ENCODE measurements at places on chromosomes 4 and X.

- DNase-seq = no peak
These were observed 284.0 kb upstream of the FRG1 start for GRCh38 chr4:189656641-189657040.

GRCh38 chr4:83922402-83922801 lies 386.5 kb downstream of the GPAT3 start:
- no peak for DNase-seq

DNA sequence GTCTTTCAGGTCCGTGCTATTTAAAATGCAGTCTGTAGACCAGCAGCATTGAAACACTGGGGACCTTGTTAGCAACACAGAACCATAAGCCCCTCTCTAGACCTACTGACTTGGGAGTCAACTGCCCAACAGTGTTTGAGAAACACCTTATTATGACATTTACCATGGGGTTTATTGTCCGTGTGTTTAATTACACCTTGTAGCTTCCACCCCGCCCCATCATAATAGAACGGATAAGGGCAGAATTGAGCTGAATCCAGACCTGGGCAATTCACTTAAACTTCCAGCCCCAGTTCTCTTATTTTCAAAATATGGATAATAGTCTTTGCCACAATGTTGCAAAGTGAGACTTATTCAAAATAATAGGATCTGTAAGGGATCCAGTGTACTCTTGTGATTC lies 30.6 kb upstream of the CLNK start:
- no peak for DNase-seq

- DNase-seq = no peak
These were observed 19.2 kb downstream of the SLC9A7 start for GRCh38 chrX:46739736-46740135.

- DNase-seq = no peak
These were observed 155.9 kb downstream of the EVC2 start for GRCh38 chr4:5552451-5552850.

DNA sequence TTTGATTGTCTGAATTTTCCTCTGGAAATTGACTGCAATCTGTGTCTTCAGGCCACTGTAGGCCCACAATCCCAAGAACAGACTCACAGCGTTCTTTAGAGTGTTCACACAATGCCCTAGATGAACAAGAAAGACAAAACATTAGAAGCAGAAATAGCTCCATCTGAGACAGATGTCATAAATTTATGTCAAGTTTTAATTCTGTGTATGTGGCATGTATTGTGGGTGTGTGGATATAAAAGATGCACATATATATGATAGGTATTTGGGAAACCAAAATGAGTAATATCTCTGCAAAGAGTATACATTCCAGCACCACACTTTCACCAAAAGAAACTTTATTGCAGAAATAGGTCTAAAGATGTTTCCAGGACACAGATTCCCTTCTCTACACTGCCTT lies 176.1 kb downstream of the CORIN start:
- DNase-seq = no peak

DNA sequence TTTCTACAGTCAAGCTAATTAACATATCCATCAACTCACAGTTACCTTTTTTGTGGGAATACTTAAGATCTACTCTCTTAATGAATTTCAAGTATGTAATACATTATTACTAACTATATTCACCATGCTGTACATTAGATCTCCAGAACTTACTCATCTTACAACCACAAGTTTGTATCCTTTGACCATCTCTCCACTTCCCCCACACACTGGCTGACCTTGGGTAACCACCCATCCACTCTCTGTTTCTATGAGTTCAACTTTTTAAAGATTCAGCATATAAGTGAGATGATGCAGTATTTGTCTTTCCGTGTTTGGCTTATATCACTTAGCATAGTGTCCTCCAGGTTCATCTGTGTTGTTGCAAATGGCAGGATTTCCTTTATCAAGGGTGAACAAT lies 30.5 kb upstream of the MAGED1 start:
- DNase-seq = no peak

- DNase-seq = peak; percentile 80
These were observed 640 bp downstream of the PHF8 start for GRCh38 chrX:54043541-54044125.

DNA sequence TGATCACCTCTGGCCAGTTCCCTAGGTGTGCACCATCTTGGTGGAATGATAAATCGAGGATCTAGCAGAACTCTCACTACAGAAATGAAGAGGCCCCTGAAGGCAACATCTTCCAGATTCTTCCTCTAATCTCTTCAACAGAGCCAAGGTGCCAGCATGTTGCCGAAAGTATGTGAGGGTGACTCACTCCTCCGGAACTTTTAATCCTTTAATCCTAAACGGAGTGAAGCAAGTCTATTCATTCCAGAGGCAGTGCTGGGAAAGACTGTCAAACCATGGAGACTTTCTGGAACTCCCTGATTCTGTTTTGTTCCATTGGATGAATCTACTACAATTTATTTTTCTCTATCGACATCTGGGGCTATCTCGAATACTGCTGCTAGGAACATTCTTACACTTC lies 68.7 kb downstream of the SUPT20HL2 start:
- DNase-seq = no peak

DNA sequence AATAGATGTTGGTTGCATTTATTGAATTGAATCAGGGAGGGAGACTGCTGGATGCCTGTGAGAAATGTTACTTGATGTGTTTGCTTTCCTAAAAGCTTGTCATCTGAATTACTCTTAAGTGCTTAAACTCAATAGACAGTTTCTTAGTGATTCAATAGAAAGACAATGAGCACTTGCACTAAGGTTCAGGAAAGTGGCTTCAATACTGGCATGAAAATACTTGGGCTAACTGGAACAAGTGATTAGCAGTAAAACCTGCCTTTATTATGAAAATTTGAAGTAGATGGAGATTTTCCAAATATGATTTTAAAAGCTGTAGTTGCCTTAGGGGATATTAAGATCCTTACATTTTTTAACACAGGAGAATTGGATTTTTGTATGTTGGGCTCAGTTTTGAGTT lies 123.3 kb downstream of the RNF150 start:
- DNase-seq = no peak

DNA sequence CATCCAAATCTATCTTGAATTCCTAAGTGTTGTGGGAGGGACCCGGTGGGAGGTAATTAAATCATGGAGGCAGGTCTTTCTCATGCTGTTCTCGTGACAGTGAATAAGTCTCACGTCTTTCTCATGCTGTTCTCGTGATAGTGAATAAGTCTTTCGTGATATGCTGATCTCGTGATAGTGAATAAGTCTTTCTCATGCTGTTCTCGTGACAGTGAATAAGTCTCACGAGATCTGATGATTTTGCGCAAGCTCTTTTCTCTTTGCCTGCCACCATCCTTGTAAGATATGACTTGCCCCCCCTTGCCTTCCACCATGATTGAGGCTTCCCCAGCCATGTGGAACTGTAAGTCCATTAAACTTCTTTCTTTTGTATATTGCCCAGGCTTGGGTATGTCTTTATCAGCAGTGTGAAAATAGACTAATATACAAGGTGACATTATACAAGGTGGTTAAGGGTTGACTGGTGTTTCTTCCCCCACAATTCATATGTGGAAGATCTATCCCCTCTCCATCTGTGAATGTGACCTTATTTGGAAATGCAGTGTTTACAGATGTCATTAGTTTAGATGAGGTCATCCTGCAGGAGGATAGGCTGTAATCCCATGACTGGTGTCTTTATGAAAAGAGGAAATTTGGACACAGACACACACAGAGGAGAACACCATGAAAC lies 27.6 kb downstream of the ARSD start:
- DNase-seq = no peak

DNA sequence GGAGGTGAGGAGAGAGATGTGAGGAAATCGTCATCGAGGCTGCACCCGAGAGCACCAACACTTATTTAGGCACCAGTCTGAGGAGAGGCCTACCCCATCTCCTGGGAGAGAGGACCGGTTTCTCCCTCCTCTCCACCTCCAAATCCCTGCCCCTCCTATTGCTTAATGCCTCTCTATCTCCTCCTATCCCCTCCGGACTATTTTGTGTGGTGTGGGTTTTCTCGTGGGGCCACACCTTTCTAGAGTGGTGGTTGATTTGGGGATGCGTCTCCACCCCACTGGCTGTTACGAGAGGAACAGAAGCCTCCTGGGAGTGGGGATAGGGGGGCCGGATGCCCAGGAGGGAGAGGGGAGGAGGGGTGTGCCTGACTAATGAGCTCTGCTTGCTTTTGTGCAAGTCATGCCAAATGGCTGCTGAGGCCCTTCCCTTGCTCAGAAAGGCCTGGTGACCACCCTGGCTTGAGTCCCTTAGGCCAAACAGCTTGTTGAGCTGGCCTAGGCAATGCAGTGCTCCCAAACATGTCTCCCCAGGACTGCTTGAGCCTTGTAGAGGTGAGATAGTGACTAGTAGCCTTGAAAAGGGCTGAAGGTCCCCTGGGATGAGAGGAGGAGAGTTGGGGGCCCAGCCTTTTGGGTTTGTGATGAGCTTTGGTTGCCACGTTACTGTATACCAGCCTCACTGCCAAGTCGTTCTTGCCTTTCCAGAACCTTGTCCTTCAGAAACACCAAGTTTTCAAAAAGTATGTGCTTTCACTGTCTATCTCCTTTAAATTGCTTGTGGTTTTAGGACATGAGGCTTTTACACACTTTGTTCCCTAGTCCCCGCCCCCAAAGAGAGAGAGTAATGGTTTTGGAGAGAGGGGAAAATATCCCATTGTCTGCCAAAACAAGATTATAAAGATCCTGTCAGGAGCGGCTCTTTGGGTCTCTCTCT lies 1.2 kb downstream of the MSN start:
- peak; percentile 70 for DNase-seq
